ENCODE measurements at places on chromosomes 1 and 21.

DNA sequence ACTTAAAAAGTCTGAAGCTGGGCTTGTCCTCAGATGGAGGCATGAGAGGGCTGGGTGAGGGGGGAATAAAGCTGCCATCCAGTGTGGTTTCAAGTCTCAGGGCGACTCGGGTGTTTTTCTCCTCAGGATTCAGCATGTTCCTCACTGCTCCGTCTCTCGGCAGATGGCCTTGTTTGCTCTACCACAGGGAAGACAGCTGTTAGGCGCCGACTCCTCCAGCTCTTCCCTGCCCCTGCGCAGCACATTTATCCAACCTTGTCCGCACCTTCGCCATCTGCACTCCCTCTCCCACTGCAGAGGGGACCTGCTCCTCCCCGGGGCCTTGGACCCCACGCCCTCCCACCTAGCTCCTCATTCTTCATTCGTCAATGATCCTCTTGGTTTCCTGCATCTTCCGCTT lies 16.6 kb upstream of the S100A11 start:
- H3K4me1 ChIP-seq, result peaks cover 9% of the 10 kb centered on the region
- no peak overlapping the region for H3K4me3 ChIP-seq
- no peak overlapping the region for H3K27ac ChIP-seq
- DNase-seq, result no peak
- H3K27me3 ChIP-seq, result peaks cover 39% of the 10 kb centered on the region

DNA sequence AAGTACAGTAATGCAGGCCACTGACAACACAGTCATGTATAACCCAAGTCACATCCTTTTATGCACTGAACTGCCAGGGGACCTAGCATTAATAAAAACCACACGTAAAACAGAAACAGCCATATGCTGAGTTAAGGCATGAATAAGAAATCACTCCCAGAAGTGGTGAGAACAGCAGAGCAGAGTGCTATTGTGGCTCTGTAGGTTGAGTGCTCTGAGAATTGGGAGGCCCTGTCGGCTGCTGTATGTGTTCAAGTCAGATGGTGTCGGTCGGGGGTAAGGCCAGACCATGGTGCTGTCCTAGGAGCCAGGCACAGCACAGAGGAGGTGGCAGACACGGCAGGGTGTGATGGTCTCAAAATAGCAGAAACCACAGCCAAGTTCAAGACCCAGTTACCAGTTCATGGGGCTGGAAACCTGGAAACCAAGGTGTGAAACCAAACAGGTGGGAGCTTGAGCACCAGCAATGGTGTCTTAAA lies 126.6 kb upstream of the COA6 start:
- no peak for DNase-seq
- no peaks in the 10 kb centered on the region for H3K36me3 ChIP-seq
- no peak overlapping the region for H3K27ac ChIP-seq
- peaks cover 3% of the 10 kb centered on the region for H3K4me1 ChIP-seq

DNA sequence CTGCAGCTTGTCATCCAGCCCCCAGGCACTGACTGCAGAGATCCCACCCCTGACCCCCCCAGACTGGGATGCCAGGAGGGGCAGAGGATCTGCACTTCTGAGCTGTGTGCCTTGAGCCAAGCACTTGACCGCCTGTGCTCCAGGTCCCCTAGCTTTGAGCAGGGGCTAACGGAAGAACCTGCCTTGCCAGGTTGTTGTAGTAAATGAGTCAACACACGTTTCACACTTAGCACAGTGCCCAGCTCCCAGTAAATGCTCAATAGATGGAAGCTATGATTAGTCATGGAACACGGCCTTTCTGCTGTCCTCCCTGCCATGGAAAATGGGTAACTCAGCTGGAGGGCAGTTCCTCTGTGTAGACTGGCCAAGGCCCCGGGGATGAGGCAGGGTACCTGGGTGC lies 24.1 kb downstream of the IFFO2 start:
- DNase-seq, result no peak
- no peaks in the 10 kb centered on the region for H3K36me3 ChIP-seq
- no peaks in the 10 kb centered on the region for H3K27me3 ChIP-seq
- no peak overlapping the region for H3K4me3 ChIP-seq
- peaks cover 77% of the 10 kb centered on the region for H3K4me1 ChIP-seq

DNA sequence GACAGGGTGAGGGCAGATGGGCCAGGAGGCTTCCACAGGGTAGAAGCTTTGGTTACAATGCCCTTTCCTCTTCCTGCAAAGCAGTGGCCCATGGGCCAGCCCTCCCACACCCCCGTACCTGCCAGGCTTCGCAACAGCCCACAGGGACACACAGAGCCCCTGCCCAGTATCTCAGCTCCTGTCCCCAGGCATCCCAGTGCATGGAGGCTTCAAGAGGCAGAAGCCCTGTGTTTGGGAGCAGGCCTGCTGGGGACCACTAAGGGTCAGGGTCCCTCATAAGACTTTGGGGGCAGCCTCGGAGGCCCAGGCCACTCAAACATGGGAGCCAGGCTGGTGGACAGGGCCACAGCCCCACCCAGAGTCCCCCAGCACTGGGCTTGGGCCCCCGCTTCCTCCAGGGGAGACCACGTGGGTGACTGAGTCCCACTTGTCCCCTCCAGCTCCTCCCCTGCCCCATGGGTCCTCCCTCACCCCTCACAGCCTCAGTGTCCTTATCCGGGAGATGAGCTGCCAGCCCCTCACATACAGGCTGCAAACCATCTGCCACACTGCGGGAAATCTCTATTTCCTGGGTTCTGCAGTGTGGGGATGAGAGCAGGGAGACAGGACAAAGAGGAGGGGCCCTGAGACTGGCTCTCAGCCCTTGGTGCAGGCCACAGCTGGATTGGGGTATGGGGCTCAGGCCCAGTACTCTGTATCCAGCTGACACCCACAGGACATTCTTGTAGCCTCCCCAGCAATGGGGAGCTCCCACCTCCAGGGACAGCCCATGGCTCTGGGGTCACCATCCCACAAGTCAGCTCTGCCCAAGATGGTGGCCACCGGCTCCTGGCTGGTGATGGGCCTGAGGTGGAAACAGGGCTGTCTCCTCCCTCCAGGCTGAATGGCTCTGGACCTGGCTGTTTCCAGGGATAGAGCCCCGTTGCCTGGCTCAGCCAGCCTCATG lies 50.7 kb downstream of the WNT9A start:
- no peaks in the 10 kb centered on the region for H3K36me3 ChIP-seq
- H3K4me1 ChIP-seq, result no peaks in the 10 kb centered on the region
- H3K27ac ChIP-seq, result no peak overlapping the region
- no peaks in the 10 kb centered on the region for H3K27me3 ChIP-seq
- DNase-seq, result no peak
- H3K4me3 ChIP-seq, result no peak overlapping the region
